ENCODE measurements at places on chromosomes 13 and 19.

GRCh38 chr13:75279834-75280369, 202.1 kb downstream of the TBC1D4 start:
- DNase-seq: no peak

DNA sequence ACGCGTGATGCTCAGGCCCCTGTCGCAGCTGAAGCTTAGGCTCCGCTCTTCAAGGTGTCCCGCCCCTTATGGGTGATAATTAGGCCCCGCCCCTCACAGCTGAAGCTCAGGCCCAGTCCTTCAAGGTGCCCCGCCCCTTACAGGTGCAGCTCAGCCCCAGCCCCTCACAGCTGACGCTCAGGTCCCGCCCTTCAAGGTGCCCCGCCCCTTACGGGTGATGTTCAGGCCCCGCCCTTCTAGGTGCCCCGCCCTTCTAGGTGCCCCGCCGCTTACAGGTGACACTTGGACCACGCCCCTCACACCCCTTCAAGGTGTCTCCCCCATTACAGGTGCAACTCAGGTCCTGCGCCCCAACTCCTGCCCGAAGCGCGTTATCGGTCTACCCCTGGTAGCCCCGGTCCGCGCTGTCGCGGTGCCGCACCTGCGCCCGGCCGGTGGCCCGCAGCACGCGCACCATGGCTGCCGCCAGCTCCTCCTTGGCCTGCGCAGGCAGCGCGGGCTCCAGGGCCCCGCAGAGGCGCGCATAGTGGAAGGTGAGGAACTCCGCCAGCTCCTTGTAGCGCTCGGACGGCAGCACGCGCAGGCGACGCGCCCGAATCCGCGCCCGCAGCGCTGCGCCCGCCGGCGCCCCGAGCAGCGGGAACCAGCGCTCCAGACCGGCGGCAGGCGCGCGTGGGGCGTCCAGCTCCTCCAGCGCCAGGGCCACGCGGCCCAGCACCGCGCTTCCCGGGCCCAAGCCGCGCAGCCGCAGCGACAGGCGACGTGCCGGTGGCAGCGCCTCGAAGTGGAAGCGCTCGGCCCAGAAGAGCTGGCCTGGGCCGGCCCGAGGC, 7.3 kb downstream of the RASAL3 start:
- DNase-seq: no peak

- DNase-seq: peak; percentile 32
These were observed 71.9 kb downstream of the FLT1 start for GRCh38 chr13:28423010-28423409.

- DNase-seq: no peak
These were observed 1.3 kb downstream of the MED4 start for GRCh38 chr13:48093588-48093987.

DNA sequence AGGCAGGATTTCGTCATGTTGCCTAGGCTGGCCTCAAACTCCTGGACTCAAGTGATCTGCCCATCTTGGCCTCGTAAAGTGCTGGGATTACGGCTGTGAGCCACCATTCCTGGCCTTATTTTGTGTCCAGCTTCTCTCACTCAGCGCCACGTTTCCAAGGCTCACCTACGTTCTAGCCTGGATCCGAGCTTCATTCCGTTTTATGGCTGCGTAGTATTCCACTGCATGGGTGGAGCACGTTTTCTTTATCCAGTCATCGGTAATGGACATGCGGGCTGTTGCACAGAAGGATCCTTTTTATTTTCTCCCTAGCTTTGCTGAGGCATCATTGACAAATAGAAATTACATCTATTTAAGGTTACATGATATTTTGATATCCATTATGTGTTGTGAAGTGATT, 16.6 kb downstream of the ADGRL1 start:
- no peak for DNase-seq

GRCh38 chr19:18571564-18572344, at the start of gene UBA52:
TSS of gene UBA52 (plus strand) at chr19:18571857. CDS start at chr19:18573301, 1,444 bp downstream.
- peak; percentile 92 for DNase-seq

DNA sequence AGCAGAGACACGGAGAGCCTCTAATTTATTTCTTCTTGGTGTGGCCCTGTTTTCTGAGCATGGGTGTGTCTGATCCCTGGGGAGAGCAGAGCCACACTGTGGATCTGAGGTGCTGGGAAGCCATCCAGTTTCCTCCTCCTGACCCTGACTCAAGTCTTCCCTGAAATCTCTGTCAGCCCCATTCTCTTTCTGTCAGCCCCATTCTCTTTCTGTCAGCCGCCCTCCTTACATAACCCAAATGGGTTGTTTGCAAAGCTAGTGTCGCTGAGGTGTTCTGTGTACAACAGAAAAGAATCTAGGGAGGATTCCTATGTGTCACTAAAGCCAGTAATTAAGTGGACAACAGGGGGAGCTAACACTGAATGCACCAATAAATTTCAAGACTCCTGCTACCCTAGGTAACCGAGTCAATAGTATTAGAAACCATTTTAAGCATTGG, 50.2 kb downstream of the LRCH1 start:
- DNase-seq: no peak

All from germinal center (tissue), 1 donor.